ENCODE measurements at places on chromosomes 13 and 19. TPM values are rescaled to one million over a fixed set of nuclear protein-coding genes. Genes with fewer than 3 reads are reported as not detected.
A peak's percentile ranks its signal among the peaks of the same experiment; 100 is the strongest.

DNA sequence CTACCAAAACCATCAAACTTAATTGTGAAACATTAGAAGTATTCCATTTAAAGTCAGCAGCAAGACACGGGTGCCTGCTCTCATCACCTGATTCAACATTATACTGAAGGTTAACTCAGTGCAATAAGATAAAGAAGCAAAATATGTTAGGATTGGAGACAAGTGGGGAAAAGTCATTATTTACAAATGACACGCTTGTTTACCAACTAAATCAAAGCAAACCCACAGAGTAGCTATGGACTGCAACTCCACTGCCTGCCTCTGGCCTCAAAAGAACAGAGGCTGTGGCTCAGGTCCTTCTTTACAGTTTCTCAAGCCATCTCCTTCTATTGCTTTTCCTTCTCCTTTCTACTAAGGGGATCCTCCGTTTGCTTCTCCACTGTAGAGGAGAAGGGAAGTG lies 21.0 kb upstream of the ATP12A start:
- DNase-seq = no peak

Gene LIM2
- total RNA-seq = not detected

Gene CPT1C
- total RNA-seq = 1.7 TPM

DNA sequence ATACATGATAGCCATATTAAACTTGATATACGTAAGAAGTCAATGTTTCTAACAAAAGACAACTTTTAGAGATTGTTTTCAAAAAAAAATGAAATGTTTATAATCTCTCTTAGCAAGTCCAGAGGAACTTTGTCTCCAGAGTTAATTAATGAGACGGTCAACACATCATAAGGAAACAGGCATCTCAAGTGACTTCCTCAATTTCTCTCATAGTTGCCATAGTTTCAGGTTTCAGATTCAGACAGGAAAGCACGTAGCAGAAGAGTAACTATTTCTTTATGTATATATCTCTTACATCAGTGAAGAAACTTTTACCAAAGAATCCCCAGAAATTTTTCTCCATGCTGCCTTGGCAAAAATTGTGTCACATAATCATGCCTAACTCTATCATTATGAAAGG lies 159.6 kb upstream of the ATXN8OS start:
- DNase-seq = no peak

GRCh38 chr19:55216461-55217198 lies 7.3 kb upstream of the PTPRH start:
- peak; percentile 99 for DNase-seq

DNA sequence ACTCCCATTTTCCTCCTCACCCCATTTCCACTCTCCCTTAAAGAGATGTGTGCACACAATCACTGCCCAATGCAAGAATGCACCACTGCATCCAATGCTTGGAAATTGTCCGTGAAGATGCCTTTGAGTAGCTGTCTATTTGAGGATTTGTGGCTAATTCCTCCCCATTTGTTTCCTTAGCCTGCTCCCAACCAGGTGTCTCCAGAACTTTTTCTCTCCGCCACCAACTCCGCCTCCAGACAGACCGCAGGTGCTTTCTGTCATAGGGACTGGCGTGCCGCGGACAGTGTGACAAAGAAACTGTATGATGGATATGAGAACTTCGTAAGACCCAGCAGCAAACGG lies 461 bp upstream of the TM9SF2 start:
- no peak for DNase-seq

- no peak for DNase-seq
Observed at GRCh38 chr13:20801707-20802106, 27.9 kb upstream of the EEF1AKMT1 start.

DNA sequence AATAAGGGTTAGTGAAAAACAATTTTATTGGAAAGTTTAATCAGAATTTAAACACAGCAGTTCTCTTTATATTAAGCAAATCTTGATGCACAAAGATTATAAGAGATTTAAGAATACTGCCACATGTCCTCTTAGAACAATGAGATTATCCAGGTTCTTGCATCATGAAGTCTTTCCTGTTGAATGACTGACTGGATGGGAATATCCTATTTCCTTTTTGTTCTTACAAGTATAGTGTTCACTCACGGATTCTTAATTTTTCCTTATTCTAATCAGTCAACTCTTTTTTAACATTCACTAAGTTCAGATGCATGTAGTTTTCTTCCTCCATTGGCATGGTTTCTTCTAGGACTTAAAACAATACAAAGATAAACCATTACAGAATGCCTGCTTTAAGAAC lies 10.1 kb downstream of the URI1 start:
- DNase-seq = no peak

GRCh38 chr13:83568019-83568418 lies 314.3 kb downstream of the SLITRK1 start:
- no peak for DNase-seq

Gene IFNL1
- not detected for total RNA-seq

GRCh38 chr19:3580156-3580934 lies 4.9 kb upstream of the GIPC3 start:
- DNase-seq = no peak

Gene PSG1
- total RNA-seq = not detected

GRCh38 chr19:49911381-49912145 lies 14.9 kb upstream of the IL4I1 start:
- DNase-seq = no peak

- DNase-seq = no peak
Observed at GRCh38 chr13:63287926-63288325, 1872.3 kb upstream of the PCDH20 start.

GRCh38 chr19:560121-560520 lies 12.3 kb upstream of the BSG start:
- no peak for DNase-seq

Gene TMEM272
- total RNA-seq = not detected

DNA sequence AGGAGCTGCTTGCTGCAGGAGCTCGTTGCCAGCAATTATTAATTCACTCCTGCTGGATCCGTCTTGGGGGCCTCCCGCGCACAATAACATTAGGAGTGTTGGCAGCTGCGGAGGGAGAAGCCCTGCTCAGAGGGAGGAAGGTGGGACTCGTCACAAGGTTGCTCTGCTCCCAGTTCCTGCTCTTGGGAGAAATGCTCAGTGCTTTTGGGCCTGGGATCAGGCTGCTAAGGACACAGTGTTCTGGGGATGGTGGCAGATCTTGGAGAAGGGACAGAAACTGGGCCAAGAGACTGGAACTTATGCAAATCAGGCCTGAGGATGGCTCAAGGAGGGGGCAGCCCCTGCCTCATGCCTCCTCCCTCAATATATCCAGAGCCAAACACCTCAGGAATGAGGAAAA lies 78.9 kb upstream of the OLFM4 start:
- no peak for DNase-seq

Gene ZNF69
- total RNA-seq = not detected

DNA sequence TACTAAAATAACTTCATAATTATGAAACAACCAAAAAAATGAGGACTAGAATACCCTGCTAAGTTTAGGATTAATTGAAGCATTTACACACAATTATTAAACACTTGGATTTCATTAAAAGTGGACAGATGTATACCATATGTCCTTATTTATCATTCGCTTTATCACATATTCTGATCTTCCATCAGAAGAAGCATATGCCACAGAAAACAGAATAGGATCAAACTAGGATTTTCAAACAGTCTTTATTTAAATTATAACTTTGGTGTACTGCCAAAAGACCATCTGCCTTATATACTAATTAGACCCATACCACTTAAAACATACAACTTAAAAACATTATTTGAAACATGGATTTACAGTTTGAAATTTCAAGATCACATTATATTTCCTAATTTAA lies 727.1 kb upstream of the KLHL1 start:
- no peak for DNase-seq

DNA sequence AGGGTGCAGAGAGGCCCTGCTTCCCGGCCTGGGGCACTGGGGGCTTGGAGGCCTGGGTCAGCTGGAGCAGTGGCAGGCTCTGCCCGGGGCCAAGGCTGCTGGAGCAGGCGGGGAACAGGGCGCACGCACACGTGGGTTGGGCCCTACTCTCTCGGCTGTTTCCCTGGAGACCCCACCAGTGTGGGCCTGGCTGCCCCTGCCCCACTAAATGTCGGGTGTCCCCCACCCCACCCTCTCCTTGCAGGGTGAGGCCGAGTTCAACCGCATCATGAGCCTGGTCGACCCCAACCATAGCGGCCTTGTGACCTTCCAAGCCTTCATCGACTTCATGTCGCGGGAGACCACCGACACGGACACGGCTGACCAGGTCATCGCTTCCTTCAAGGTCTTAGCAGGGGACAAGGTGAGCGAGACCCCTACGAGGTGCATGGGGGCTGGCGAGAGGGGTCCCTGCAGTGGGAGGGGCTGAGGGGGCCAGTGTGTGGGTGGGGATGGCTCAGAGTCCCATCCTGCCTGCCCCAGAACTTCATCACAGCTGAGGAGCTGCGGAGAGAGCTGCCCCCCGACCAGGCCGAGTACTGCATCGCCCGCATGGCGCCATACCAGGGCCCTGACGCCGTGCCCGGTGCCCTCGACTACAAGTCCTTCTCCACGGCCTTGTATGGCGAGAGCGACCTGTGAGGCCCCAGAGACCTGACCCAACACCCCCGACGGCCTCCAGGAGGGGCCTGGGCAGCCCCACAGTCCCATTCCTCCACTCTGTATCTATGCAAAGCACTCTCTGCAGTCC lies 15.3 kb downstream of the CAPN12 start:
- DNase-seq = no peak

DNA sequence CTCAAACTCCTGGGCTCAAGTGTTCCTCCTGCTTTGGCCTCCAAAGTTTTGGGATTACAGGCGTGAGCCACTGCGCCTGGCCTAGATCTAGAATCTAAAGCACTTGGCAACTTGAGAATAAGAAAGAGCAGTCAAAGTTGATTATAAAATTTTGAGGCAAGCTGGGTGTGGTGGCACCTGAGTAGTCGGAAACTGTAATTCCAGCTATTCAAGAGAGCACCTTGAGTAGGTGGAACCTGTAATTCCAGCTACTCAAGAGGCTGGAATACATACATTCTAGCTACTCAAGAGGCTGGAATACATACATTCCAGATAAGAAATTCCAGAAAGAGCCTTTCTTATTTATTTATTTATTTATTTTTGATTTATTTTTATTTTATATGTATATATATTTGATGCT lies 8.3 kb upstream of the NAA16 start:
- no peak for DNase-seq

DNA sequence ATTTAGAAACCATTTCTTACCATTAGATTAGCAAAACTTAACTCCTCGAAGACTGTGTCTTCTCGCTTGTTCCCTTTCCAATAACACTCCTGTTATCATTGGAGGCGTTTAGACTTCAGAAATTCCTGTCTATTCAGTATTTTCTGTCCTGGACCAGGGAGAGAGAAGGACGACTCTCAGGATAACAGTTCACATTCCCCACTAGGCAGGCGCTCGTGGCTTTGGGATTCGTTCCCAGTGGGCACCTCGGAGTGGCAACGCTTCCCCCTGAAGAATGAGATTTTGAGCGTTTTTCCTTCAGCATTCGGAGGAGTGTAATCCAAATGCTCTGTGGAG lies 429 bp upstream of the ZNF225 start:
- DNase-seq = no peak

DNA sequence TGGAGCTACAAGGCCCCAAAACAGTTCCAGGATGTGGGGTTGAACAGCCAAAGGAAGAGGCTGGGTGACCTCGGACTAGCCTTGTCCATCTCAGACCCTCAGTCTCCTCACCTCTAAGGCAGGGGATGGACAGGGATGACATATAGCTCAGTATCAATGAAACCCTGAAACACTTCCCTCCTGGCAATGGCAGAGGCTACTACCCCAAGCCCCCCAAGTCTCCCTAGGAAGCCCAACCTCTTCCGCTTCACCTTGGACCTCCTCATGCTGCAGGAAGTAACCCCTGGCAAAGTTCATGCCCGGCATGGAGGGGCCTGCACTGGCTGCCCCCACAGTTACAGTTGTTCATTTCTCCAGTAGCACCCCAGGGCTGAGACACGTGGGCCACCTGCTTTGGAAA lies 10.6 kb downstream of the CCDC97 start:
- DNase-seq = no peak

Gene SERP2
- 0.61 TPM for total RNA-seq

Gene PRTN3
- total RNA-seq = 0.50 TPM

Gene IGSF23
- total RNA-seq = not detected

- DNase-seq = no peak
Observed at GRCh38 chr13:55576389-55576788, 1564.3 kb upstream of the PRR20A start.

GRCh38 chr19:335072-335471 lies 9.5 kb downstream of the MIER2 start:
- DNase-seq = no peak

DNA sequence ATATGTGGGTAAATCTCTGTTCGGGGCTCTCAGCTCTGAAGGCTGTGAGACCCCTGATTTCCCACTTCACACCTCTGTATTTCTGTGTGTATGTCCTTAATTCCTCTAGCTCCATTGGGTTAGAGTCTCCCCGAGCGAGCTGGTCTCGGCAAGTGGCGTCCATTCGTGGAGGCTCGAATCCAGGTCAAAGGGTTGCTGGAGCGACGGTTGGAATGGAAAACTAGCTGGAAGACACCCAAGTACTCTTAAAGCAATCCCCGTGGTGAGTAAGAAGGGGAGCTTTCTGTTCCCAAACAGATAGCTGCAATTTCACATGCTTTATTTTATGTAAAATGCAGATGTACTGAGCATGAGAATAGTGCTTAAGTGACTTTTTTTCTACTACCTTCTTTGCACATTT lies 277.5 kb upstream of the SGCG start:
- no peak for DNase-seq

Data from NCI-H460 (cell line).